ENCODE measurements at places on chromosomes 5 and 9.

DNA sequence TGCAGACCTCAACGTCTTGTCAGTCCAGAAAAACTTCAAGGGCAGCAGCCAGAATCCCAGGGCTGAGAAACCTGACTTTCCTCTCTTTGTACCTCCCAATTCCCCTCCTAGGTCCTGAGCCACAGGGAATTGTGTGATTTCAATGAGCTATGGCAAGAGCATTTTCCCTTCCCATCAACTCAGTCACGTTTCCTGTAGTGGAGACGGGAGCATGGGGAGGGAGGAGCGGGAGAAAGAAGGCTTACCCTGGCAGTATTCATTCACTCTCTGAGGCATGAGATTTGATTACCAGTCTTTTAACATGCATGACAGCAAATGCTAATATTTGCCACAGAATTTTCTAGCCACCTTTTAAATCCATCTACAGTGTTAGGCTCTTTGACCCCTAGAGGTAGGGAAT is 109.4 kb upstream of the TBCA start:
- DNase-seq, result no peak

GRCh38 chr5:179488975-179489374 is 61.4 kb upstream of the RUFY1 start:
- no peak for DNase-seq

DNA sequence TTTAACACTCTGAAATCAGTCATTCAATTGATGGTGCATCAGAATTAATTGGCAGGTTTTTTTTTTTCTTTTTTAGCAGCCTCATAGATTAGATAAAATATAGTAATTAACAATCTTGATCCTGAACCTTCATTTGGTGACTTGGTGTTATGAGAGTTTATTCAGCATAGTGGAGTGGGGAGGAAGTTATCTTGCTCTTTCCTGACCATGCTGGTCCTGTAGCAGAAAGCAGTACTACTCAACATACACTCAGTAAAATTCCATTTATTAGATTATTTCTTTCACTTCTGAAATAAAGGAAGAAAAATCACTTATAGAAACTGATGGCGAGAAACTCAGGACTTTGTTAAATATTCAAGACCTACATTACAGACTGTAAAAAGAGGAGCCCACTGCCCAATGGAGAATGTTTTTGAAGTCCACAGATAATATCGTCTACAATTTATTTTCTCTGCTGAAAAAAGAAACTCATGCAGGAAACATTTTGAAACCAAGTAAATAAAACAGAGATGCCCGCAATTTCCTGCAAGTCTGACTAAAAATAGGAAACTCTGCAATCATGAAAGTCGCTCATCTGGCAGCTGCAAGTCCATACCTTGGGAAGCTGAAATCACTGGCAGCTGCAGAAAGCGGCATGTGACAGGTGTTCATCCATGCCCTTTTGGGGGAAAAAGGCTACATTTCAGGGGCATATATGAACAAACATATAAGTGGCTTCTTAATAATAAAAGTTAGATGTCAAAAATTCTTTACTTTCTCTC is 233.2 kb upstream of the RFX3 start:
- no peak for DNase-seq

DNA sequence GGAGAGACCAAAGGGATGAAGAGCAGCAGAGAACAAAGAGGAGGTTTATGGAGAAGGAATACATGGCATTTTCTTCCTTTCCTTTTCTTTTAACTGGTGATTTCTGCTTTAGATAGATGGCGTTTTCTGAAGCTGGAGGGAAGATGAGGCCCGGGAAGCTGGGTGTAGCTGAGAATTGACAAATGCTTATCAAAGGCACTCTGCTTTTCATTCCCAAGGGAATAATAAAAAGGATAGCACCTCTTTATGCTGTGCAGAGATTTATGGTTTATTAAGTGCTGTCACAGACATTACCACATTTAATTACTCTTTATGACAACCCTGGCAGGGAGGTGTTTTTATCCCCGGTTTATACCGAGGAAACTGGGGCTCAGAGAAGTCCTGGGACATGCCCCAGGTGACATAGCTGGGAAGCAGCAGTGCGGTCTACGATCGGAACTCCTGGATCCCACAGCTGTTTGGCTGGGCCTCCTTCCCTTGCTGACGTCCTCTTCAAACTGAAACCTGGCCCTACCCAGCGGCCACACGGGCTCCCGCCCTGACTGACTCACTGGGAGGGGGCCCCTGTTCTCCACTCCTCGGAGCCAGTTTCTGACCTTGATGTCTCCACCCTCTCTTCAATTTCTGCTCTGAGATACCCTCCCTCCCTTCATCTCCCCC is 8.2 kb upstream of the EPB41L4B start:
- no peak for DNase-seq

DNA sequence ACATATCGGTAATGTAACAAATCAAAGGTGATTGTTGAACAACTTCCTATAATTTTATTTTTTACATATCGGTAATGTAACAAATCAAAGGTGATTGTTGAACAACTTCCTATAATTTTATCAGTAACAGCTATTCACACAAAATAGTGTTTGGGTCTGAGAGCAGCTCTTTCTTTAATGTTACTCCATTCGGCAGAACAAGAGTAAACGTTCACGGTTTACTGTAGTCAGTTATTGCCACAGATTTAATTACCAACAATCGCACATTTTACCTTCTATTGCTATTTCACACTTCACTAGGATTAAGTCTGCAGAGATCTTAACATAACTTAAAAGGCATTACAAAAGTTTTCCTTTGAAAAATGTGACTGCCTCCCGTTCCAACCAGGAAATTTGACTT is 6.4 kb downstream of the GNAQ start:
- no peak for DNase-seq

DNA sequence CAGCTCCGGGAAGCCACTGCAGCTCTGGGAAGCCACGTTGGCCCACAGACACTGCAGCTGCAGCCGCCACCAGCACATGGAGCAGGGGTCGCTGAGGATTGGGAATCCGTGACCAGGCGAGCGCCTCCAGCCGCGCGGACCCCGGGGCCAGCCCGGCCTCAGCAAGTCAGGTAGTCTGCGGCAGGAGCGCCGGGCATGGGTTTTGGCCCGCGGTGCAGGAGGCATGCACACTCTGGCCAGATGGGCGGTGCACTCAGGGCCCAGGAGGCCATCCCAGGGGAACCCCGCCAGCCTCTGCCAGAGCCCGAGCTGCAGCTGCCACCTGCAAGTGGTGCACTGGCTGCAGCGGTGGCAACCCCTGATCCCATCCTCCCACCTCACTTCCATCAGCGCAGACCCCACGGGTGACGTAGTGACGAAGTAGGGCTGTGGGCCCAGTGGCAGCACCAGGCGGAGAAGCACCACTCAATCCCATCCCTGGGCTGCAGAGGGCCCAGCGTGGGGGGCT is 368.3 kb upstream of the SPATA31A5 start:
- no peak for DNase-seq

DNA sequence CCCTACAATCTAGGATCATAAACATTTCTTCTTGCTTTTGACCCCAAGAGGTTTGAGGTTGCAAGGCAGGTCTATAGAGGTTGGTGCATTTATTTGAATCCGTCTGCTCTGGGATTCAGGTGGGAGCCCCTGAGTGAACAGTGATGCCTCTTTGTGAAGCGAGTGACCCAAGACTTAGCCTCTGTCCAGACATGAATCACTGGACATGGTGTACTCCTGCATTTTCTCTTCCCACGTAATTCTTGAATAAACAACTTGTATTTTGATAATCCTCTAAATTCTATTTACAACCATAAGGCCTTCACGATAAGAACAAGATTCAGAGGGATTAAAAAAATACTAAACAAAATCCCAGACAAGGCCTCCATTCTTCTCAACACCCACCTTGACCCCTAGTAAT is 67.5 kb upstream of the PLPP6 start:
- DNase-seq, result no peak

DNA sequence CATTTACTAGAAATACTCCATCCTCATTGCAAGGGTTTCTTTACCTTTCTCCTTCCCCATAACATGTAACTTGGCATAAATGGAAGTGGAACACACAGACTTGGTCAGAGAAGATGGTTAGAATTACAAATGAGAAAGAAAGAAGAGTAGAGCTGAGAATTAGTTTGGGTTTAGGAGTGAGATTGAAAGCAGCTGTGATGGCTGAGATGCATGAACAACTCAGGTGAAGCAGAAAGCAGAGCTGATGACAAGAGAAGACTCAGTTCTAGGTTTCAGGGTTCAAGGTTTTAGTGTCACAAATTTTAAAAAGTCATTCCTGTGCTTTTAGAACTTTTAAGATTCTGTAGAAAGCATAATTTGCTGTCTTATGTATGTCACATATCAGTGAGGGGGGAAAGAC is 54.0 kb downstream of the TMEM161B start:
- no peak for DNase-seq

- no peak for DNase-seq
Observed at GRCh38 chr5:52786949-52787599, 642 bp upstream of the ITGA1 start.

DNA sequence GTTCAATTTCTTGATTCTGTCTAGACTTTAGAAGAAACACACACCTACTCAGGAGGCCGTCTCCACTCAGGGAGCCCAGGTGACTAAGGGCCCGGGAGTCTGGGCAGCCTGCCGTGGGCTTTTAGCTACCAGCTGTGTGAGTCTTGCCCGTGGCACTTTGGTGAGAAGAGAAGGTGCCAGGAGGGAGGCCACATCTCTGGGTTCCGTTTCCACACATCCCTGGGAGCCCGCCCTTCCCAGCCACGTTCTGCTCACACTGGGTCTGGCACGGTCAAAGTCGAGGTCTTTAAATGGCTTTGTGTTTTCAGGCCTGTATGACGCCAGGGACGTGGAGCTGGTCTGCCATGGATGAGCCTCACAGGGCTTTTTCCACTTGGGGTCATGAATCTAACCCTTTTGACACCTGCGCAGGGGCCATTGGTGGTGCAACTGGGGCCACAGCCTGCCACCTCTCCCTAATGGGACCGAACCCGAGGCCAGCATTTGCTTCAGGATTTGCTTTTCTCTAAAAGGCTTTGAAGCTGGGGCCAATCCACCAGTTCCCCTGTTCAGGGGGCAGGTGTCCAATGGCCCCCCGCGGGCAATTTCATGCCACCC is 17.2 kb upstream of the FCN2 start:
- no peak for DNase-seq

GRCh38 chr5:88964831-88965230 is 81.8 kb upstream of the MEF2C start:
- no peak for DNase-seq

DNA sequence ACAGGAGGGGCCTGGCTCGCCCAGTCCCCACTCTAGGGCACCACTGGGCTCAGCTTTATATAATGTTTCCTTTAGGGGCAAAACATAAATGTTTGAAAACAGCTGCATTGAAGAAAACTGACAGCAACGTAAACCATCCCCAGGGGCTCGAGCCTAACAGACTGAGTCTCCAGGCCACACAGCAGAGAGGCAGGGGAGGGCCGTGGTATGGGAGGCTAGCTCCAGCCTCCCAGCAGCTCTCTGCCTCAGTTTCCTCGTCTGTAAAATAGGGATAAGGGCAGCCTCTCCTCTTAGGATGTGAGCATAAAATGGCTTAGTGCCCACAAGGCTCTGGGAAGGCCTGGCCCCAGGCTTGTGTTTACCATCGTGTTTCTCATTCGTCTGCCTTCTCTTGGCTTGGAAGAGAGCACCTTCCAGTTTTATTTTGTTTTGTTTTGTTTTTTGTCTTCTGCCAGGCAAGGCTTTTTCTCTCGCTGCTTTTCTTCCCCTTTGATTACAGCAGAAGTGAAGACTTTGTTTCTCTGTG is 2.7 kb downstream of the ANKRD33B start:
- DNase-seq, result no peak

DNA sequence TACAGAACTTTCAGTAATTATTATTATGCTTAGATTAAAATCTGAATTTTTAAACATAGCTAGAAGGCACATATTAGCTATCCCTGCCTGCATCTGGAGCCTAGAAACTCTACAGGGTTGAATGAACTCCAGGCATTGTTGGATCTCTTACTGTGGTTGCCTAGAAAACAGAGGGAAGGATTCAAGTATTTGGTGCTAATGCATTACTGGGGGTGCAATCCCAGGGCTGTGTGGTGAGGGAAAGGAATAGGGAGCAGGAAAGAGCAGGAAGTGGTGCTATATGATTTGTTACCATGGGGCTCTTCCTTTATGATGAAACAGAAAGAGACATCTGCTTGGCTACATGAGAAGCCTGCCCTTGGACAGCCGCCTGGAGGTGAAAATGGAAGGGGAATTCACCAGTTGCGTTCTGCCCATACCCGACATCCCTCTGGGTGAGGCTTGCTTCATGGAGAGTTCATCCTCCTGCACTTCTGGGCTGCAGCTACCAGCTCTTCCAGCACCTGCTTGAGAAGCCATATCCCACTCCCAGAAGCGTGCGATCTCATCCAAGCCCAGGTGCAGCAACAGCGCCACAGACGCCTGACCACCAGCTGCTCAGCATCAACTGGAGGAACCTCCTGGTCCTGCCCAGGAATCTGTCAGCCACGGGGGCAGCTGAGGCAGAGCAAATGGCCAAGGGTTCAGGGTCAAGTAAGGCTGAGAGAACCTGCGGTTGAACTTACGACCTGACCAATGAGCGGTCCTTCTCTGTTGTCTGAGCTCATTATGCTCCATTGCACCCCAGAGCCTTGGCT is 362.8 kb downstream of the SEMA5A start:
- no peak for DNase-seq

DNA sequence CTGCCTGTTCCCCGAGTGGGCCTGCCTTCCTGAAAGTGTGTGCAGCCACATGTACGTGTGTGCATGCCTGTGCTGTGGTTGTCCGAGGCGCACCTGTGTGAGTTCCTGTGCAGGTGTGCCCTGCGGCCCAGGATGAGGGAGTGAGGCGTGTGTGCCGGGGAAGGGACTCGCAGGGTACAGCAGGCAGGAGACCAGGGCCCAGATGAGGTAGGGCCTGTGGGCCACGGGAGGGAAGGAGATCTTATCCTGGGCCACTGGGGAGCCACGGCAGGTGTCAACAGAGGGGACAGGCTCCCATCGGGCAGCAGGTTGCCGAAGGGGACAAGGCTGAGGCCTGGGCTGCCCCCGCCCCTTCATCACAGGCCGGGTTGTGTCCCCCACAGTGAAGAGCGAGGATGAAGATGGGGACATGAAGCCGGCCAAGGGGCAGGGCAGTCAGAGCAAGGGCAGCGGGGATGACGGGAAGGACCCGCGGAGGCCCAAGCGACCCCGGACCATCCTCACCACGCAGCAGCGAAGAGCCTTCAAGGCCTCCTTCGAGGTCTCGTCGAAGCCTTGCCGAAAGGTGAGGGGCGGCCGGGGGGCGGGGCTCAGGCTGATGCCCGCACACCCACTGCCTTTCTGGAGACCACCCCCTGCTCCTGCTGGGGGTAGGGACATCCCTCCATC is 79.2 kb downstream of the LMX1B start:
- DNase-seq, result no peak

- DNase-seq, result no peak
Observed at GRCh38 chr9:35689542-35690293, at the start of gene TPM2. Gene TPM2, minus strand, starts transcription at chr9:35689925. Its CDS starts 108 bp downstream, at chr9:35689817.
